ENCODE measurements at places on chromosomes 7 and 10. TPM values are rescaled to one million over a fixed set of nuclear protein-coding genes. Genes with fewer than 3 reads are reported as not detected.
A peak's percentile ranks its signal among the peaks of the same experiment; 100 is the strongest.

Gene GBX1
- total RNA-seq, result not detected

- no peak for DNase-seq
Observed at GRCh38 chr10:113399065-113399464, 153.8 kb upstream of the HABP2 start.

DNA sequence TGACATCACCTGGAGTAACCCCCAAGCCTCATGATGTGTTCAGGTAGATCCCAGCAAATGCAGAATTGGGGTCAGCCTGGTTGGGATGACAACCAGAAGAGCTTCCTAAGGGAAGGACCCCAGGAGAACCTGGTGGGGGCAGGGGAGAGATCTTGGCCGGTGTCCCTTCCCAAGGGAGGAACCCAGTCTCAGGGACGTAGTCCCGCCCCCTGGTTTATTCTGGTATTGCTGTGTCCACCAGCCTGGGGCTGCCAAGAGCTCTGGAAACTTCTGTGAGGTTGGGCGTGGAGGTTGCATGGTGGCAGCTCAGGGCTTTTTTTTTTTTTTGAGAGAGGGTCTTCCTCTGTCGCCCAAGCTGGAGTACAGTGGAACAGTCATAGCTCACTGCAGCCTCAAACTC is 19.4 kb downstream of the GTF2IRD1 start:
- DNase-seq, result peak; percentile 65

GRCh38 chr7:26090927-26091519 is 61.0 kb upstream of the NFE2L3 start:
- no peak for DNase-seq
